H4 (cell line): ENCODE measurements at places on chromosomes 7 and 10. TPM values are rescaled to one million over a fixed set of nuclear protein-coding genes. Genes with fewer than 3 reads are reported as not detected.

DNA sequence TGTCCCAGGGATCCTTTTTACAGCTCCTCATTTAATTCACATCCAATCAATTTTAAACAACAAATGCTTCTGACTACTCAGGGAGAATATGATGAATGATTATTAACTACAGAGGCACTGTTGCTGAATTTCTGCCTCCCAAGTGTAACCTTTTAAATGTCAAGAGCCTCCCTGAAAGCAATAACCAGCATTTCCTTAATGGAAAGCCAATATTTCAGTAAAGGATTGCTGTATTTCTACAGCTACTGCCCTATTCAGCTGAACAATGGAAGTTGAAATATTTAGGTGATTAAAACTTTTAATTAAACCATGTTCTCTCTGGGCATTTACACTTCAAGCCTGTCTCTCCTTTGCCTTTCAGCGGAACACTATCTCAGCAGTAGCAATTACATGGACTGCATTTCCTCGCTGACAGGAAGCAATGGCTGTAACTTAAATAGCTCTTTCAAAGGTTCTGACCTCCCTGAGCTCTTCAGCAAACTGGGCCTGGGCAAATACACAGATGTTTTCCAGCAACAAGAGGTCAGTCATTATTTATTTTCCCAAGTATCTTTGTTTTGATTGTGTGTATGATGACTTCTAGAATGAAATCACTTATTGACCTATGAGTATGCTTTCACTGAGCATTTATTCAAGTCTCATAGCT is 304.7 kb downstream of the BICC1 start:
- DNase-seq: no peak

AKR1D1 gene
- total RNA-seq: not detected in 2 replicates

- DNase-seq: no peak
Measured at GRCh38 chr10:3616880-3617279, 168.1 kb downstream of the KLF6 start.

GRCh38 chr7:50270531-50271018 is 33.9 kb upstream of the IKZF1 start:
- DNase-seq: no peak

MMS19 gene
- total RNA-seq: 94.0 and 107 TPM in 2 replicates

DNA sequence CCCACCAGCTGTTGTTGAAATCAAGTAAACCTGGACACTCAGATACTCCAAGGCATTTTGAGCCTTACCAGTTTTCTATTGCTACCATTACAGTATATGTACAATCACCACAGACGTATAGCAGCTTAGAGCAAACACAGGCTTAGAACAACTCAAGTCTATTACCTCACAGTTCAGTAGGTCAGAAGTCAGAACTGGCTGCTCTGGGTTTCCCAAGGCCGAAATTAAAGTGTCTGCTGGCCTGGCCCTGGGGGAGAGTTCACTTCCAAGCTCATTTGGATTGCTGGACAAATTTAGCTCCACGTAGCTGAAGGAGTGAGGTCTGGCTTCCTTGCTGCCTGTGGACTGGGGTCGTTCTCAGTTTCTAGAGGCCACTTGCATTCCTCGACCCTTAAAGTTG is 260.1 kb upstream of the LRRN3 start:
- DNase-seq: no peak

- no peak for DNase-seq
Measured at GRCh38 chr10:74766501-74766900, 59.9 kb upstream of the KAT6B start.

AHR gene
- total RNA-seq: 234 and 274 TPM in 2 replicates

DNA sequence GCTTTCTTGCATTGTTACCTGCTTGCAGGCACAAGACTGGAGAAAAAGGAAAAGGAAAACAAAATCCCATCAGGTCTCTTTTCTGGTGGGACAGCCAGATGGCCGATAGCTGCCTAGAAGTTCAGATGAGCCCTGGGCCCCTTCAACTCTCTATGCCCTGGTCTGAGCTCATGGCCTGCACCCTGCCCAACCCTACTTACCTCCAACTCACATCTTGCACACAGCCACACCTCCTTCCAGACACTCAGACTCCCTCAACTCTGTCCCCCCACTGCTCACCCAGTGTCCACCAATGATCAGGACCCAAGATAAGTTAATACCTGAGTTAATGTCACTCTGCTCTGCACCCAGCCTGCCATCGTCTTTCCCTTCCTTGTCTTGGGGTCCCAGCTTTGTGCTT is 10.9 kb downstream of the RBP3 start:
- DNase-seq: no peak

FFAR4 gene
- not detected in 2 replicates for total RNA-seq

- peak; percentile 33 for DNase-seq
Measured at GRCh38 chr10:76717141-76717540, 920.5 kb downstream of the KCNMA1 start.

DNA sequence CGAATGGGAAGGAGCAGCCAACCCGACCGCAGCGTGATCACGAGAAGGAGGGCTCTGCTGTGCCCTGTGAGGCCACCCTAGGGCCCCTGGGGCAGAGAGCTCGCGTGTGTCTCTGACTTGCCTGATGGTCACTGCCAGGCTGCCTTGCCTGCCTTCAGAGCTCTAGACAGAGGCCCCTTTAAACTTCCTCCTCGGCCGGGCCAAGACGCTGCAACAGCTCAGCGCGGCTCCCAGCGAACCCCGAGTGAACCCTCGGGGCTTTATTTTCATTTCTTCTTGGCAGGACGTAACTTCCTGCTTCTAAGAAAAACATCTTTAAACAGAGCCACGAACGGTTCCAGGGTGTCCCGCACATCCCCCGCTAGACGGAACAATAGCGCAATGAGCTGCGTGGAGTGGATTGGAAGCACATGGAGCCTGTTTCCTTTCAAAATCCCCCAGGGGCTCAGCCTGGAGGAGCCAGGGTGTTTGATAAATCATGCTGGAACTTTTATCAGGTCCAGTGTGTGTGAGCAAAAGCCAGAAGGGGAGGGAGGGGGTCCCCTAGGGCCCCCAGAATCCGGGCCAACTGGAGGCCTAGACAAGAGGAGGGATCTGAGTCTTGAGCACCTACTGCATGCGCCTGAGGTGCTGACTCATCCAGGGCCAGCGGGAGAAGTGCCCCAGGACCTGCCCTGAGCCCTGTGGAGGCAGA is 134.1 kb upstream of the GDF10 start:
- peak; percentile 68 for DNase-seq

- DNase-seq: no peak
Measured at GRCh38 chr7:13032576-13032975, 345.1 kb downstream of the ARL4A start.

GRCh38 chr10:59817773-59818172 is 64.5 kb upstream of the MRLN start:
- peak; percentile 29 for DNase-seq

PLAC9 gene
- not detected in 2 replicates for total RNA-seq

DNA sequence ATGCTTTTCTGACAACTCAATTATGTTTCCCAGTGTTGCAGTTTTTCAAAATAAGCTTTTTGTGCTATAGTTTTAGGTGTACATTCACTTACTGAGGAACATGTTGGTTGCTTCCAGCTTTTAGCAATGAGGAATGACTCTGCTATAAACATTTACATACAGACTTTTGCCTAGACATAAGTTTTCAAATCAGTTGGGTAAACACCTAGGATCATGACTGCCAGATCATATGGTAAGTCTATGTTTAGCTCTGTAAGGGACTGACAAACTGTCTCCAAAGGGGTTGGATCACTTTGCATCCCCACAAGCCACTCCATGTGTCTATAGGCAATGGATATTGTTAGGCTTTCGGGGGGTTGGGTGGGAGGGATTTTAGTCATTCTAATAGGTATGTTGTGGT is 10.8 kb upstream of the GRID2IP start:
- no peak for DNase-seq

GRCh38 chr7:87797798-87798403 is 78.3 kb downstream of the SLC25A40 start:
- peak; percentile 66 for DNase-seq

ZPBP gene
- not detected in 2 replicates for total RNA-seq

- DNase-seq: peak; percentile 42
Measured at GRCh38 chr10:79073784-79074432, 5.1 kb downstream of the ZMIZ1 start.

DNA sequence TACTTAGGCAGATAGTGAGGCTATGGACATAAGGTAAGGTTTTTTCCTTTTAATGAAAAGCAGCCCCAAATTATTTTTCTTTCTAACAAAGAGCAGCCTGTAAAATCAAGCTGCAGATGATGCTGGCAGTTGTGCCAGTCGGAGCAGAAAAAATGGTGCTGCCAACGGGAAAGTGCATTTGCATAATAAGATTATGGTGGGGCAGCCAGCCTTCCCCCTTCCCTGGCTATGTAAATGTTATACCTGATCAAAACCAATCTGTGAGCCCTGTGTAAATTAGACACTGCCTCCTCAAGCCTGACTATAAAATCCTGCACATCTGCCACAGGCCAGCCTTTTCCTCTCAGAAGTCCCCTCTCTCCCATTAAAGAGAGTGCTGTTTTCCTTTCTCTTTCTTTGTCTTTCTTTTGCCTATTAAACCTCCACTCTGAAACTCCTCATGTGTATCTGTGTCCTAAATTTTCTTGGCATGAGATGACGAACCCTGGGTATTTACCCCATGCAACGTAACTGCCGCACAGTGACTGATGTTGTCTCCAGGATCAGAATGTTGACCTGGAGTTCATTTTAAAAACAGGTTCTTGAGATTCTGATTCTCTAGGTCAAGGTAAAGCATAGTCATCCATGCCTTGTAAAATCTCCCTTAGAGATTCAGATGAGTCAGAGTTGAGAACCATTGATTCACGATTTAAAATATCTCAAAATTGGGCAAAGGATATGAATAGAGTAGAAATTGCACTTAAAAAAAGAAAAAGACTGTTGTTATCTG is 167.3 kb upstream of the C1GALT1 start:
- no peak for DNase-seq

DNA sequence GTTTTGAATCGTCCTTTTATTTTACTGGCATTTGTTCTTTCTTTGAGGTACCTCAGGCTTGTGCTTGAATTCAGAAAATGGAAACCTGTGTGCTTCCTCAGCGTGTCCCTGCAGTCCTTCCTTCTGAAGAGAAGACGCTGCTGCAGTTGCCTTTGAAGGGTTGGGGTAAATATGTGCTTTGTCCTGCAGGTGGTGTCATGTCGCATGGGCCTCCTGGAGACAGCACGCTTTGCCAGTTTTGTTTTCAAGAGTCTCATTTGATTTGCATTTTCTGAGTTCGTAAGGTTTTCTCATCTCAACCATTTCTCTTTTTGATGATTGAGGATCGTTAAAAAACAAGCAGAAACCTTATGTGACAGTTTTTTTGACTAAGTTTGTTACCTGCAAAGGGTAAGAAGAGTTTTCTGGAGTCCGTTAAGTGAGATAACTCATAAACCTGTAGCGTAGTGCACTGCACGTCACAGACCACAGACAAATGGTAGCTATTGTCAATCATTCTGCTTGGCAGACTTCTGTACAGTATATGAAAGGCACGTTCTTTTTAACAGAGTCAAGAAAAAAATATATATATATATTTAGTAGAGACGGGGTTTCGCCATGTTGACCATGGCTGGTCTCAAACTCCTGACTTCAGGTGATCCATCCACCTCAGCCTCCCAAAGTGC is 57.0 kb downstream of the CDC123 start:
- DNase-seq: peak; percentile 9

- no peak for DNase-seq
Measured at GRCh38 chr10:62708569-62708968, 96.0 kb upstream of the ADO start.

SLC13A1 gene
- total RNA-seq: not detected in 2 replicates

DNA sequence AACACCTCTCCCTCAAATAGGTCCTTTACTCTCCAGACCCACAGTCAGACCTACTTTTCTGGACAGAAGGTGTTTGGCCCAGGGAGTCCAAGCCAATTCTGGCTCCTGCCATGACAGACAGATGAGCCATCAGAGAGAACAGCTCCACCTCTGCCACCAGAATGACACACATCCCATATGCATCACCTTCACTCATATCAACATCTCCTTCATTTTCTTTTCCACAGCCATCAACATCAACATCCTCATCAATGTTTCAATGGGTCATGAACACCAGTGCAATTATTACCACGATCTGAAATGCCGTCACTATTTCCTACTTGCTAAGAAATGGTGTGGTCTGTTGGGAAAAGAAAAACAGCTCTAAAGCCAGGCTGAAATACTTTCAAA is 67.9 kb downstream of the CCDC71L start:
- no peak for DNase-seq

GRCh38 chr10:71375952-71376351 is 20.8 kb upstream of the CDH23 start:
- DNase-seq: no peak

- DNase-seq: no peak
Measured at GRCh38 chr7:54841772-54842697, 83.0 kb upstream of the SEC61G start.

- no peak for DNase-seq
Measured at GRCh38 chr10:82210331-82210730, 335.3 kb downstream of the NRG3 start.
